Tibial artery (tissue), 4 donors: ENCODE measurements at places on chromosomes 6 and 20.

DNA sequence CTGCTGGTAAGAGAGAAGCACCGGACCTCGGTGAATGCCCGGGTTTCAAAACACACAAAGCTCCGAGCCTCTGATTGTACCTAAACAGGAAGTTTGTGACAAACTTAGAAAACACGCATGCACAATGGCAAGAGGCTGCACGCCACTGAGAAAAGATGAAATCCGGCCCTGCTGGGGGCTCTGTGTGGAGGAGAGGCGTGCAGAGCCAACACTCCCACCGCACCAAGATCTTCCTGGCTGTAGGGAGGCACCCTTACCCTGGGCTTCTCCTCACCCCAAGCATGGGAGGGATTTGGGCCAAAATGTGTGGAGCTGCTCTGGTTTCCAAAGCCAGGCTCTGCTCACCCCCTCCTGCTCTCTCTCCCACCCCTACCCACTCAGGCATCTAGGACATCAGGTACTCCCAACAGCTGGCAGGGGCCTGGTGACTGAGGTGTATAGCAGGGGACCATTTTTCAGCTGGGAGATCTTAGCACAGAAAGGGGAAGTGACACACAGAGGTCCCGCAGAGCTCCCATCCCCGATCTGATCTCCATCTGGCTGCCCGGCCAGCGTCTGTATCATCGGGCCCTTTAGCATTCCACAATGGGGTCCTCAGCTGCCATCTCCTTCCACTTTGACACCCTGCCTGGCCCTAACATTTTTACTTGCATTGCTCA, 84.2 kb downstream of the TRERF1 start:
- no peak for DNase-seq

- DNase-seq: no peak
Observed at GRCh38 chr20:58712806-58713731, 20.5 kb downstream of the NPEPL1 start.

DNA sequence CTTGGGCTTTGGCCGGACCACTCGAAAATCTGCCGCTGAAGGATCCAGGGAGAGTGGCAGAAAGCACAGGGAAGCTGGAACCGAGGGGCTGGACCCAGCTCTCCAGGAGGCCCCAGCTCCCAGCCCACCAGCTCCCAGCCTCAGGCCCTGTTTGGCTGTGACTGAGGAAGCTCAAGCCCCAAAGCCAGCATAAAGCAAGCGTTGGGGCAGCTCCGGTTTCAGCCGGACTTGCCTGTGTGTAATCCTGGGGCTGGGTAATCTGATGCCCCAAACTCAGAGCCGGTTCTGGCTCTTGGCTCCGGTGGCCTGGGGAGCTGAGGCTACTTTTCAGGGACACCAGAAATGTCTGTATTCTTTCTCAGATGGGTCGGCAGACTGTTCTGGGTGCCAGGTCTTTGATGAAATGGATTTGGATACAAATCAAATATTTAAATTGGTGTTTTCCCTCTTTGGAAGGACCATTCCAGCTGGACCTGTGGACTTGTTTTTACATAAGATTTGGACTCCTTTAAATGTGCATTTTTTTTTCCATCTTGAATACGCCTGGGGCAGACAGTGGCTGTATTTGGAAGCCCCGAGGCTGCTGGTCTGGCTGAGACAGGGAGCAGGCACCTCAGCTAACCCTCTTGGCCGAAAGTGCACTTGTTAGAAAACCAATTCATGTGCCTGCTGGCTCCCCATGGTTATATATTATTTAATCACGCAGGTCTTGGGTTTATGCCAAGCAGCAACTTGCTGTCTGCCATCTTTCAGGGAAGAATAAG, 29.7 kb downstream of the RPP40 start:
- peak; percentile 33 for DNase-seq

DNA sequence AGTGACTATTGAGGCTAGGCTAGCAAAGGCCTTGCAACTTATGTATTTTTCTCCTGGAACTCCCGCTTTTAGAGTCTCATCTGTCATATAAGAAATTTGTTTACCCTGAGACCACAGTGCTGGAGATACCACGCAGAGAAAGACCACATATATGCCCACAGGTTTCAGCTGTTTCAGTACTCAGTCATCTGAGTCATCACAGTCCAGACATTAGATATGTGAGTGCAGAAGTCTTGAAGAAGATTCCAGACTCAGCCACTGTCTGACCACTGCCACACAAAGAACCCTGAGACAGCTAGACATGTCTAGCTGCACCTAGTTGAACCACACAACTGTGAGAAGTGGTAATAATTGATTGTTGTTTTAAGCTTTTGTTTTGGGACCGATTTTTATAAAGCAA, 648.3 kb downstream of the EPM2A start:
- no peak for DNase-seq

GRCh38 chr20:18527836-18528235, 20.1 kb downstream of the SEC23B start:
- no peak for DNase-seq

DNA sequence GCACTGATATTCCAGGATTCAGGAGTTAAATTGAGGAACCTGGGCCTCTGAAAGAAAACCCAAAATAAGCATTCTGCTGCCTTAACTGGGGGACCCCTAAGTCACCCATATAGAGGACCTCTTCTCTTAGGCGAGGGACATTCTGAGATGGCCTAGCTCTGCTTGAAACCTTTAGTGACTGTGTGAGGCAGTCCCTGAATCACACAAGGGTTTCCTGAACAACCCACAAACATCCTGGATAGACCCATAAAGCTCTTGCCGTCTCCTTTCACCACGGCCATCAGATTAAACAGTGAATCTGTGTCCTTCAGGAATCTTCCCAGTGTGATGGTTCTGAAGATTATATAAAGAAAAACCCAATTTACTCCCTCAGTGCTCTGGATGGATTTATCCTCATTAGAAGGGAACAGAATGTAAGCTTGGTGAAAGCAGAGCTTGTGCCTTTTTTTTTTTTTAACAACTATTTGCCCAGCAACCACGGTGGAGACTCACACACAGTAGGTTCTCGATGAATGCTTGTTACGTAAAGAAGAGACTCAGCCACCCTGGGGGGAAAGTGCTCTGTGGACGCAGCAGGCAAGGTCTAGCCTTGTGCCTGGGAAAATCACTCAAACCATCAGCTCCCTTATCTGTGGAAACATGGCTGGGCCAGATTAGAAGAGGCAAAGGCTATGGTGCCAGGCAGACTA, 39.1 kb upstream of the SIRPG start:
- no peak for DNase-seq

GRCh38 chr6:54900666-54901065, 54.1 kb downstream of the FAM83B start:
- no peak for DNase-seq

DNA sequence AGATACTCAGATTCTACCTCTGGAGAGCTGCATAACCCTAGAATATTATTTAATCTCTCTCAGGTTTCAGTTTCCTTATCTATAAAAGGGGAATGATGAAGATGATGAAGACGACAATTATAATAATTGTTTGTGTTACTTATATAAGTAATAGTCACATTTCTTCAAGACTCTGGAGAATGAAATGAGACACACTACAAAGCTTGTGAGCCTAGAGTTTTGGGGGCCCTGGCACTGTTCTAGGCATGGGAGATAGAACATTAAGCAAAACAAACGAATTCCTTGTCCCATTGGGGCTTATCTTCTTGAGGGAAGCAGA, 5.4 kb upstream of the ZNF217 start:
- peak; percentile 7 for DNase-seq

- peak; percentile 95 for DNase-seq
Observed at GRCh38 chr6:169172456-169172855, 81.2 kb downstream of the THBS2 start.

- peak; percentile 64 for DNase-seq
Observed at GRCh38 chr20:49938173-49939163, 2.3 kb downstream of the RNF114 start.

GRCh38 chr6:69820438-69820837, 23.6 kb upstream of the LMBRD1 start:
- no peak for DNase-seq

- no peak for DNase-seq
Observed at GRCh38 chr20:60913298-60913697, 338.8 kb upstream of the CDH4 start.

GRCh38 chr6:106783640-106784566, 154.5 kb downstream of the QRSL1 start:
- no peak for DNase-seq

- DNase-seq: no peak
Observed at GRCh38 chr6:78483553-78484197, 383.7 kb upstream of the IRAK1BP1 start.

GRCh38 chr6:41970436-41970846, 28.8 kb upstream of the CCND3 start:
- peak; percentile 51 for DNase-seq

DNA sequence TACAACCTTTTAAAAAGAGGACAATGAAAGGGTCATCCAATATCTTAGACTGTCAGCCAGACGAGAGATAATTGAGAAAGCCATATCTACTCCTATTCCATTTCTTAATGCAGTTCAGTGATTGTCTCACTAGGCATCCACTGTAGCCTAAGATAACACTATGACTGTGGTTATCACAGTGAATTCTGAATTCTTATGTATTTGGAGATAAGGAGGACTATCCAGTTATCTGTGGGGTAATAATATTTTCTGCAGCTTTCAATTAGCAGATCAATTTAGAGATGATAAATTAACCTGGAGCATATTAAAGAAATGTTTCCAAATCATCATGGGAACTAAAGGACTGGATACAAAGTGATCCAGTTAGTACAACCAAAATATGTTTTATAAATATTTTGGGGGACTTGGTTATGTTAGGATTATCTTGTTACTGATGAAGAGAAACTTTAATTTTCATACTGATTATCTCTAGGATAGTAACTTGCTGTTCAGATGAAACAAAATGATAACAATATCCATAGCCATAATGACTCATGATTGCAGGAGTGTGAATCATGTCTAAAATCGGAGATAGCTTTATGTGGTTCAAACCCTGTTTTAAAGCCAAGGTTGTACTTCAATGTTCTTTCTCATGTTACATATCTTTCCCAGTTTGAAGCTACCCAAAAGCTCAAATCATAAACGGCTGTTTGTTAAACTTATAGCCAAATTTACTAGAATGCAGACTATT, 1152.0 kb downstream of the HACE1 start:
- DNase-seq: no peak

- DNase-seq: no peak
Observed at GRCh38 chr20:37426106-37426505, 80.2 kb downstream of the SRC start.

DNA sequence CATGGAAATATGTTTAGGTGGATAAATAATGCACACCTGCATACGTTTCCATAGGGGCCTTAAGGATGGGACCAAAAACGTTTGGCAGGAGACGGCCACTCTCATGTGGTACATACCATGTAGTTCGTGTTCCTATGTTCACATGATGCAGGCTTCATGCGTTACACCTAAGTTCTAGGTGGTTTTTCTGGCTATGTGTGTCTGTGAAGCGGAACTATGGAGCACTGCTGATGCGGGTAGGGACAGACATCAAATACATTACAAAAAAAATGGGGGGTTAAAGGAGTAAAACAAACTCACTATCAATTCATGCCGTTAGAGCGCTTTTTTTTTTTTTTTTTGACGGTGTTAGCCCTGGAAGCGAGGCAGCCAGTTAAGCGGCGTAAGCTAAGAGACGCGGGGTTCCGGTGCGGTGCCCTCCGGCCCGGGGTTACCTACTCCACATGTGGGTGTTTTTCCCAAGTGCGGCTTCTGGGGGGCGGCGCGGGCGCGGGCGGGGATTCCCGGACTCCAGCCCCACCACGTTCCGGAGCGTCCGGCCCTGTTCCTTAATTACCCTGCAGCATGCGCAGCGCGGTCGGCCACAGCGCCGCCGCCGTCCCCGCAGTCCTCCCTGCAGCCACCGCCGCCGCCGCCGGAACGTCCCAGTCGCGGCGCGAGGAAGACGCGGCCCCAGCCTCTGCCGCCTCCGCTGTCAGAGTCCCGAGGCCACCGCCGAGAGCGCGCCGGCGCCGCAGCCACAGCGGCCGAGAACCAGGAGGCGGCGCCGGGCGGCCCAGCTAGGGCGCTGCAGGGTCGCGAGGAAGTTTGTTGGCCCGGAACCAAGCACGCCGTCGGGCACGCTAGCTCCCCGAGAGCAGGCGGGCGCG, 648 bp downstream of the COL19A1 start:
- peak; percentile 69 for DNase-seq

- DNase-seq: no peak
Observed at GRCh38 chr6:164037171-164037870, 622.8 kb downstream of the QKI start.

GRCh38 chr20:21099751-21100577, 6.2 kb downstream of the LINC00237 start:
- peak; percentile 29 for DNase-seq

DNA sequence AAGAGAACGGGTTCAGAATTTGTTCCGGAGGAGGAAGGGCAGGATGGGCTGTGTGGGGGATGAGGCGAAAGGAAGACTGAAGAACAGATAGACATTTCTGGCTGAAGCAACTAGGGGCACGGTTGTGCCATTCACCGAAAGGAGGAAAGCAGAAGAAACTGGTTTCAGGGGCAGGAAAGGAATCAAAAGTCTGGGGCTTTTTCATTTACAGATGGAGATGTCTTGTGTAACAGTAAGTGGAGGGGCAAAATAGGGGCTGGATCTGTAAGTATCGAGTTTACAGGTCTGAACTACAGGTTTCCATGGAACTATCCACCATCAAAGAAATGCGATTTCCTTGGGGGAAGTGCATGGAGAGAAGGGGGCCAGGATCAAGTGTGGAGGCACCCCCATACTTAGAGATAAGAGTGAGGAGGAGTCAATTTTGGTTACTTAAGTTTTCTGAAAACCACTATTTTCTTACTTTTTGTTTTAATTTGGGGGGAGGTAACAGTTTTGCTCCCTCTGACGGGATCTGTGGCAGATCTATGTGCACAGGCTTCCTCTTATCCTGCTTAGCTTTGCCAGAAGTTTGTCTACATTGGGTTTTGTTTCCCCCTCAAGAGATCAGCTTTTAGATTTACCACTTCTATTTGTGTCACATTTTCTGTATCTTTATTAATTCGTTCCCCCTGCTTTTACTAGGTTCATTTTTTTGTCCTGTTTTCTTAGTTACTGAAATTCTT, 120.1 kb downstream of the SLC23A2 start:
- DNase-seq: no peak

DNA sequence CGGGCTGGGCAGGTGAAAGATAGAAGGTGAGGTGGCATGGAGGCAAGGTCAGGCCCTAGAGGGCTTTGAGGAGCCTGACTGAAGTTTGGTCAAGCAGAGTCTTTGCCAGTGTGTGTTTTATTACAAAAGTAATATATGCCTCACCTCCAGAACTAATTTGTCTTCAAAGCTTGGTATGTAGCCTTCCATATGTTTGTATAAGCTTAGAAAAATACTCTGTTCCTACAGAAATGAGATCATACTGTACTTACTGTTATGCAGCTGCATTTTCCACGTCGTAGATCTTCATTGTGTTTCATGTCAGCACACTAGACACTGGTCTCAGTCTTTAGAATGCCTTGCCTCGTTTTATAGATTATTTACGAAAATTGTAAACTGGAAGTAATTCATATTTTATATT, 61.8 kb downstream of the ANKS1A start:
- no peak for DNase-seq
